ENCODE measurements at places on chromosomes 6 and 20.

GRCh38 chr20:57400821-57401564, 9.8 kb downstream of the RBM38 start:
- DNase-seq = no peak

DNA sequence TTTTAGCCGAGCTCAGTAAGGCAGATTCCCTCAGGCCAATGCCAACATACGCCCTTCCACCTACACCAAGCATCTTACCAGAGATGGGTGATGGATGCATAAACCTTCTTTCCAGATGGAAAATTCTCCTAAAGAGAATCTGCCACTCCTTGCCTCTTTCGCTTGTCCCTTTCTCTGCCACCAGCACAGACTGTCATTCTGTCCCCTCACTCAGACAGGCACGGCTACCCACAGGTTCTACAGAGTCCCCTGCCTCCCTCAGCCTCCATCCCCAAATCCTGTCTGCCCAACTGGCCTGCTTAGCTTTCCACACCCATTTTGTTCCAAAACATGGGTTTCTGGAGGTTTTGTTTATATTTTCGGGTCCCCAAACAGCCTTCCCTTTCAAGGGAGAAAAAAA, 12.7 kb upstream of the FOXF2 start:
- peak; percentile 22 for DNase-seq

GRCh38 chr6:30907758-30908591, at the start of gene GTF2H4:
Gene GTF2H4, plus strand, starts transcription at chr6:30908207.
- DNase-seq = peak; percentile 98

- no peak for DNase-seq
These were observed 16.9 kb downstream of the SRC start for GRCh38 chr20:37362821-37363220.

- no peak for DNase-seq
These were observed 98.4 kb downstream of the FOXC1 start for GRCh38 chr6:1708122-1708521.

DNA sequence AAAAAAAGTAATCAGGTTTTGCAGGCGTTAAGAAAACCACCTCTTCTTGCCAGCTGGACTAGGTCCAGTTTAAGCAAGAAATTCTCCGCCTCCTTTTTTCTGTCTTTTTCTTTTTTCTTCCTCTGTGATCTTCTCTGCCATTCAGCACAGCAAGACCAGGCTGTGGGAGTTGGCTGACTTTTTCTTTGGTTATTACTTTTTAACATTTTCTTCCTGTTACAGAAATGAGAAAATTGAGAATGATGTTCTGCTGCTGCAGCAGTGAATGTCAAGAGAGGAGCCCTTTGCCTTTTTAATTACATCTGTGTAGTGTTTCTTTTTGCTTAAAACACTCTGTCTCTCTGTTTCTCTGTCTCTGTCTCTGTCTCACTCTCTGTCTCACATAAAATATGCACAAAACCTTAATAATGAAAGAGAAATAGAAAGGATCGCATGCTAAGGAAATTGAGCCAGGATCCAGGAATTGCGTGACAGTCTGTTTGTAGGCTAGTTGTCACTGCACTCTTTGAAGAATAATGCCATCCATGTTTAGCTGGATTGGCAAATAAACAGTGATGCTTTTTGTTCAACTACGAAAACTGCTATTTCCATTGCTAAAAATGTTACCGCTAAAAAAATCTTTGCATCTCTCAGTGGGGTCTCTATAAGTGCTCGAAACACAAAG, 103.2 kb upstream of the SUPT3H start:
- DNase-seq = no peak

DNA sequence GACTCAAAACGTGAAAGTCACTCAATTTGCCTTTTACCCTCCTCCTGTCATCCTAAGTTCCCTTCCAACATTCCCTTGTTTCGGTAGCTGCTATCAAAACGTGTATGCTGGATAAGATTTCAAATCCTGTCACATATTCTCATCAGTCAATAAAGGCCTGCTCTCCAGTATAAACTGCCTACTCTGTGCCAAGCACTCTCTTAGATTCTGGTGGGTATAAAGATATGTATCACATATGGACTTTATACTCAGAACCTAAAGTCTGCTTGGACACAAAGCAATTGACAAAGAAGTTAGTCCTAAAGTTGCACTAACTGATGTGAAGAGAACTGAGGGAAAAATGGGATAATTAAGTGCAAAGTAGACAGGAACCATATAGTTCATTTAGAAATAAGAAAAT, 476.6 kb upstream of the MARCKS start:
- DNase-seq = no peak

- no peak for DNase-seq
These were observed 10.8 kb downstream of the IPCEF1 start for GRCh38 chr6:154345811-154346210.

- no peak for DNase-seq
These were observed 144.9 kb upstream of the RGS17 start for GRCh38 chr6:153275997-153276396.

DNA sequence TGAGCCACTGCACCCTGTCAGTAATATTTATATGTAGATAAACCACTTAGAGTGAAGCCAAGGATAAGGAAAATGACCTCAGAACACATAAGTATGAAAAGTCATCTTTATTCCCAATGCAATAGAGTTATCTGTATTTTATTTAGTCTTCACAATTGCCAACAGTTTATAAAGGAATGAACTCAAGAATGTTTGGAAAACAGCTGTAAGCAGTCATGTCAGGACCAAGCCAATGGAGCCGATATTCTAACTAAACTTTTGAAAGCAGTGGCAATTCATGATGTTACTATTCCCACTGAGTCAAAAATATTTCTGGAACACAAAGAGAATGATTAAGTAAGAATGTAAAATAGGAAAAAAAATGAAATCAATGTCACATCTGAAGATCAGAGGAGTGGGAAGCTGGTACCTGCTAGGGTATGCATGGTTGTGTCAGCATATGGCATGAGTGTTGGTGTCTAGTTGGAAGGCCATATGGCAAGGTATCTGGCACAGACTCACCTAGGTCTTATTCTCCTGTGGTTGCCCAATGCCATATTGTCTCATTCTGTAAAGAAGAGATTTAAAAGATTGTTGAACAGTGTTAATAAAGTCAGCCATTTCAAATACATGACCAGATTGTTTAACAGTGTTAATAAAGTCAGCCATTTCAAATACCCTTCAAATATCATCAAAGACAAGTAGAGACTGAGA, 118.2 kb downstream of the ADAT2 start:
- no peak for DNase-seq

GRCh38 chr6:56699066-56699654, 56.5 kb upstream of the DST start:
- no peak for DNase-seq

DNA sequence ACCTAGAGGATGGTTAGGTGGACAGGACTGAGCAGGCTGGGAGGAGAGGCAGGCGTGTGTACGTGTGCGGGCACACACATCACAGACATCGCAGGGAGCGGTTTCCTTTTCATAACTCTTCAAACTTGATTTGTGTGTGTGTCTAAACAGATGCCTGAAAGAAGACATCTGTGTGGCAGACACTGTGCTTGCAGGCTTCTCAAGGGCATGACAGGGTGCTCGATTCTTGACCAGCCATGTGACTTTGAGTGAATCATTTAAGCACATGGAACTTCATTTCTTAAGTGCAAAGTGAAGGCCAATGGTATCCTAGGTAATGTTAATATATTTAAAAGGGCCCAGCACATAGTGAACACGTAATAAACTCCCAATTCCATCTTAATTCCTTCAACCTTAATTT, 186.5 kb downstream of the SCP2D1 start:
- no peak for DNase-seq

GRCh38 chr20:4813076-4813862, 91.6 kb downstream of the PRND start:
- DNase-seq = no peak

DNA sequence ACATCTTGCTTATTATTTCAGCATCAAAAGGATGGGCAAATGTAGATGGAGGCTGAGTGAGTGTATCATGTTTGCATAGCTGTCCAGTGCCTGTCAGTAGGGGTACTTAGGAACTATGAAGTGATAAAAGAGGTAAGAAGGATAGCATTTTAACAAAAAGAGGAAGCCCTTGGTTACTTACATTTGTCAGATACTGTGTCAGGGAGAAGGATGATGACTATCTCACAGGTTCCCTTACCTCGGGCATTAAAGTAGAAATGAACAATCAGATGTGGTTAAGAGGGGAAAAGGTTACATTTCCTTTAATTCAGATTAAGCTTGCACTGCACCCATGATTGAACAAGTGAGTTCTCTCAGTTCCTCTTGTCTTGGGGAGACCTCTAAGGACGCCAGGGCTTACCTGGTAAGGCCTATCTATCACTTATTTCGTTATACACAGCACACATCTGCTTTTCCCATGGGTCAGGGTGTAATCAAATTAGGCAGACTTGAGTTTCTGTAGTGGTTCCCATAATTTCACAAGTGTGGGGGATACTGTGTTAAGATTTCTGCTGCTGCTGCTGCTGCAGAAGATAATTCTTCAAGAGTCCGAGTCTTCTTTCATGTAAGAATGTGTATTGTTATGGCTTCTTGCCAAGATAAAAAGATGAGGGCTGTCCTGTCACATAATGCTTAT, 4.5 kb downstream of the FOXO3 start:
- DNase-seq = no peak

DNA sequence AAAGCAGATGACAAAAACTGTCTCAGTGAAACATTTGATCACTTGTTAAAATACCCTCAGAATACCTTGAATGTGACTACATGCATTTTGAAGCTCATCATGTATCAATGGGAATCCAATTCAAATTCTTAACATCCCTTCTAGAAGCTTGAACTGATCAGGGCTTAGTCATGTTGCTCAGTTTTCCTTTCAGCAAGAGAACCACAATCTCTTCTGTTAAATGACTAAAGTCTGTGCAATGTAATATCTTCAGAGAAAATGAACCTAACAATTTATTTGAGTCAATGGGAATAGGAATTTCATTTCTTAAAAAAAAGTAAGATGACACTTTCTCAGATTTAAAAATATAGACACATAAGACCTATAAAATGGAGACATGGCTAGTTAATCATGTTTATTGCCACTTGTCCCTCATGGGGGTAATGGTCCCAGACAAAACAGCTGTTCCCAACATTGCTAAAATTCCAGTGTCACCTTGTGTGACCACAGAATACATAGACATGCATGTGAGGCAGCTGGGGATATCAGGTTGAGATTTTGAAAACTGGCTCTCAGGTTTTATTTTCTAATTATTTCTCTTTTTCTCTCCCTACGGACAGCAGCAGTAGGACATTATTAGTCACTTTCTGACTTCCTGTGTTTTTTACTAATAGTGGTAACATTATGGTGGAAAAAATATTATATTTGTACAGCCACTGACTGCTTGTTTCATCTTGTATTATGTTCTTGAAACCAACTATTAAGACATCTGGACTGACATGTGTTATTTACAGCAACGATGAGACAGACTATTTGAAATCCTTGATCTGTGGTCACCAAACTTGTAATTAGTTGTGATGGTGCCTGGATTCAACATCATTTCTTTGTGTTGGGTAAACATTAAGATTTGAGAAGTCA, 192.5 kb downstream of the COL9A1 start:
- no peak for DNase-seq

DNA sequence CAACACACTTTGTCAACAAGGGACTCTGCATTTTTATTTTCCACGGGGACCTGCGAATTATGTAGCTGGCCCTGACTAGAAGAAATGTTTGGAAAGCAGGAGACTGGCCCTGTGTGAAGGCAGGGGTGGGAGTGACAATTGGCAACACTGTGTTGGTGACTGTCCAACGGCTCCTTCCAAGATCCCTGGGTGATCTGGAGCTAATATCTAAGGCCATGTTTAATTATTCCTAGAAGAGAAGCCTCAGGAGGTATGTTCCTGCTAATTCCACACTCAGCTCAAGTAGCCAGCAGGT, 13.7 kb downstream of the SLC22A23 start:
- no peak for DNase-seq

DNA sequence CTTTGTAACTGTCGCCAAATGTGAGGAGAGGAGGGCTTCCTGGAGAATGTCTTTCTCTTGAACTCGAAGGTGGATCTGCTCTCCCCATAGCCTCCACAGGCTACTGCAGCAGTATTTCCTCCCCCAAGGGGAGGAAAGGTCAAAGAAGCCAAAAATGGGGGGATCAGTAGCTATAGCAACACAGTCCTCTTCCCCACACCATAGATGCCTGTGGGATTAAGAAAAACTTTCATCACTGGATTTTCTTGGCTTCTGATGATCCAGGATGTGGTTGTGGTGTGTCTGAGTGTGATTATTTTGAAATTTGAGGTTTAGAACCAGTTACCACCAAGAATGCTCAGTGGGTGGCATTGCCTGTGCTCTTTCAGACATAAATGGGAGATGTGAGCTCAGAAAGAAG, 140.1 kb upstream of the SPACA1 start:
- no peak for DNase-seq

GRCh38 chr6:10268111-10268510, 146.8 kb downstream of the TFAP2A start:
- no peak for DNase-seq

DNA sequence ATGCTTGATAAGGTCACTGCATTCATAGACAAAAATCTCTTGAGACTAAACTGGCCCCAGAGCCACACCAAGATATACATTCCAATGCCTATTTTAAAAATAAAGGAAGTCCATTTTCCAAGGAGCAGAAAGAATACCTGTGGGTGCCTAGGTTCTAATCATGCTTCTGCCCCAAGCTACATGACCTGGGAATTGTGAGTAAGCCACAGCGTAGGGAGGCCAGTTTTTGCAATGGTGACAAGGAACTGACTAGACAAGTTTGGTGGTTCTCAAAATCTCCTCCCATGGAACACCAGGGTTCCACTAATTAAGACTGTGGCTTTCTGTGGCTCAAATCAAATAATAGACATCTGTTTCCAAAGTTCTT, 83.3 kb downstream of the GMDS start:
- no peak for DNase-seq

GRCh38 chr6:75396005-75396800, 97.4 kb downstream of the FILIP1 start:
- DNase-seq = no peak

DNA sequence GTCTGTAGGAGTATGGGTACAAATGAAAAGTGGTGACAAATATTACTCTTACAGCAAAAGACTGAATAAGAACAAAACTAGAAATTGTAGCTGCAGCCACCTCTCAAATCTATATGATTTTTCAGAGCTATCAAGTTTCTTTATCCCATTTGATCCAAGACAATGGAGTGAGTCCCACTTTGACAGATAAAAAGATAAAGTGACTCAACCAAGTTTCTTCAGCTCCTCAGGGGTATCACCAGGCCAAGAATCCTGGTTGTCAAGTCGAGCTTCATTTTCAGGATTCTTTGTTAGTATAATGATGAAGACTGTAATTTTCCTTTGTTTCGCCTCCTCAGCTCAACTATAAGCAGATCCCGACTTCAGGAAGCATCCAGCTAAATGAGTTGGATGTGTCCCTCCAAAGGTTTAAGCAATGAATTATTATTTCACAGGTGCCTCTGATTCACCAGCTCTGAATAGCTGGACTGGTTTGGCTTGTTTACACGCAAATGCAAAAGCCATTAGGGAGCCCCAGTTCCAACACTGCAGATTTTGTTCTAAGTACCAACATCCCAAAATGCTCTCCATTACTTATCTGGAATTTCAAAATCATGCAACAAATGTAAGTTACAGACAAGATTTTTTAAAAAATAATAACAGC, 238.9 kb downstream of the MAFB start:
- no peak for DNase-seq

- no peak for DNase-seq
These were observed 530.2 kb downstream of the BCKDHB start for GRCh38 chr6:80636689-80637088.

All from coronary artery (tissue), 2 donors.